Natural killer cell (primary cell): ENCODE measurements at places on chromosomes 3 and 15. TPM values are rescaled to one million over a fixed set of nuclear protein-coding genes. Genes with fewer than 3 reads are reported as not detected.

Gene CCDC39
- total RNA-seq = not detected

Gene CPNE4
- not detected for total RNA-seq

Gene SLC6A11
- total RNA-seq = not detected

- DNase-seq = no peak
- H3K36me3 ChIP-seq = no peaks in the 10 kb centered on the region
- no peaks in the 10 kb centered on the region for H3K27me3 ChIP-seq
- no peak overlapping the region for H3K4me3 ChIP-seq
- peak overlapping the region; percentile 58 for H3K27ac ChIP-seq
Observed at GRCh38 chr3:53748512-53749271, 97.5 kb downstream of the CHDH start.

Gene SH3GL3
- not detected for total RNA-seq

DNA sequence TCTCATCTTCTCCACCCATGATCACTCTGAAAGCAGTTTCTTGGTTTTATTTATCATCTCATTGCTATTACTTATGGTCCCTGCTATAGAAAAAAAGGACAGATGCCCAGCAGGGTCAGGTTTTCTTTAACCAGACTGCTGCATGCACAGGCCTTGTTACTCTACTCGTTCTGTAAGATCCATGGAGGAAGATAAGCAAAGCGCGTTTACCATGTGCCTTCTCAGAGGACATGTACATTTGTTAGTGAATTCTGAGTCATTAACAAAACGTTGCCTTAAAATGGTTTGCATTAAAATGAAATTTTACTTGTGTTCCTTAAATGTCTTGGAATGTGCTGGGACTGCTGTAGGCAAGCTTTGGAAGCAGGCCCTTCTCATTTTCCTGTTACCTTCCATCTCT lies 657.3 kb upstream of the KCNMB2 start:
- H3K4me1 ChIP-seq = no peaks in the 10 kb centered on the region
- H3K4me3 ChIP-seq = no peak overlapping the region
- no peaks in the 10 kb centered on the region for H3K36me3 ChIP-seq
- DNase-seq = no peak
- no peak overlapping the region for H3K27ac ChIP-seq

Gene SLC22A14
- not detected for total RNA-seq

DNA sequence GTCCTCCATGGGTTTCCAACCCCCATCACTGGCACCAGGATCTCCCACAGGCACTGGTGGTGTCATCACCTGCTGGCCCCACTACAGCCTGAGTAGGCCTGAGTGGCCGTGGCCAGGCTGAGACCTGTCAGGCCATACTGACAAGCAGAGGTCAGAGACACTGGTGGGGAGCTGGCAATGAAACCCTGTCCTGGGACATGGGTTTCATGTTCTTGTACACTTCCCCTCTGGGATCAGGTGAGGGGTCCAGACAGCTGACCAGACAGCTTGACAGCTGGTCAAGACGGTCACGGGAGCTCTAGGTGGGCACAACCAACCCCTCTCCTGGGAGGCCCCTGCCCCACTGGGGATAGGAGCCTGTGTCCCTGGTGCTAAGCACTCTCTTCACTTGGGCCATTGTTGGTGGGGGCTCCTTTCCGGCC lies 13.1 kb downstream of the ZBTB47 start:
- no peaks in the 10 kb centered on the region for H3K4me1 ChIP-seq
- H3K36me3 ChIP-seq = no peaks in the 10 kb centered on the region
- H3K27ac ChIP-seq = no peak overlapping the region
- H3K4me3 ChIP-seq = no peak overlapping the region
- DNase-seq = no peak

Gene DPPA2
- not detected for total RNA-seq

DNA sequence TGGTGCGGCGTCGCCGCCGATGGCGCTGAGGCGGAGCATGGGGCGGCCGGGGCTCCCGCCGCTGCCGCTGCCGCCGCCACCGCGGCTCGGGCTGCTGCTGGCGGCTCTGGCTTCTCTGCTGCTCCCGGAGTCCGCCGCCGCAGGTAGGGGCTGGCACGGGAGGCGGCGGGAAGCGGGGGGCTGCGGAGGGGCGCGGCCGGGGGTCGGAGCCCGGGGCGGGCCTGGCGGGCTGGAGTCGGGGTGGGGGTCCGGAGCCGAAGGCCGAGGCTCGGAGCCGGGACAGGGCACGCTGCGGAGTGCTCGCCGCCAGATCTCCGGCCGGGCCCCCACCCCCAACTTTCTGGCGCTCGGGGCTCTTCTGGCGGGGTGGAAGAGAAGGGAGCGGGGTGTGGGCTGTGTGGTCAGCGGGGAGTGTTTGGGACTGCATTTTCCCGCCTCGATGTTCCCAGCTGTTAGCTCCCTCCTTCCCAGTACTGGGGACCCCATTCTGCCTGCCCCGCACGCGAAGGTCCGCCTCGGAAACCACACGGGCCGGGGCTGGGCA lies 299 bp downstream of the TYRO3 start:
- DNase-seq = no peak
- H3K4me1 ChIP-seq = peaks cover 21% of the 10 kb centered on the region
- H3K27me3 ChIP-seq = peaks cover 23% of the 10 kb centered on the region
- no peaks in the 10 kb centered on the region for H3K36me3 ChIP-seq
- no peak overlapping the region for H3K27ac ChIP-seq

Gene NAALADL2
- total RNA-seq = not detected

Gene CLDN11
- not detected for total RNA-seq

Gene SYNPR
- total RNA-seq = not detected

- H3K4me3 ChIP-seq = no peak overlapping the region
- DNase-seq = no peak
- H3K4me1 ChIP-seq = no peaks in the 10 kb centered on the region
- H3K27me3 ChIP-seq = peaks cover 2% of the 10 kb centered on the region
- H3K36me3 ChIP-seq = no peaks in the 10 kb centered on the region
Observed at GRCh38 chr3:49199239-49199899, 28.0 kb downstream of the KLHDC8B start.

Gene CSPG4
- 0.05 TPM for total RNA-seq

- peaks cover 53% of the 10 kb centered on the region for H3K4me1 ChIP-seq
- DNase-seq = no peak
Observed at GRCh38 chr15:75693501-75694240, 19.0 kb downstream of the CSPG4 start.

DNA sequence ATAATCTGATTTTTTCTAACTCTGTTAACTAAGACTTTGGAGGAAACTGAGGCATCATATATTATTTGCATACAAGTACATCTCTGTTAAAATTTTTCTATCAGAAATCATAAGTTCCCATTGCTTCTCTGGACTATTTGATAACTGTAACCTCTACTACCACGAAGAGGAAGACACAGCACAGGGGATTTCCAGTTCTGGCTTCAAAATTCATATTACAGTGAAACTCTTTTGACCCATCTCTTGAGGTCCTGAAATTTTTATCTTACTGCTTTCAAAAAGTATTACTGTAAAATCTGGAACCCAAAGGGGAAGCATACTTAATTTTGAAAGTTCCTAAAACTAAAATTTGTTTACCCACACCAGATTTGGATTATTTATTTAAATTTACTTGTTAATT lies 4.2 kb downstream of the PLSCR1 start:
- H3K27ac ChIP-seq = no peak overlapping the region
- no peaks in the 10 kb centered on the region for H3K36me3 ChIP-seq
- H3K27me3 ChIP-seq = no peaks in the 10 kb centered on the region
- no peak overlapping the region for H3K4me3 ChIP-seq
- DNase-seq = peak; percentile 13
- peaks cover 16% of the 10 kb centered on the region for H3K4me1 ChIP-seq

DNA sequence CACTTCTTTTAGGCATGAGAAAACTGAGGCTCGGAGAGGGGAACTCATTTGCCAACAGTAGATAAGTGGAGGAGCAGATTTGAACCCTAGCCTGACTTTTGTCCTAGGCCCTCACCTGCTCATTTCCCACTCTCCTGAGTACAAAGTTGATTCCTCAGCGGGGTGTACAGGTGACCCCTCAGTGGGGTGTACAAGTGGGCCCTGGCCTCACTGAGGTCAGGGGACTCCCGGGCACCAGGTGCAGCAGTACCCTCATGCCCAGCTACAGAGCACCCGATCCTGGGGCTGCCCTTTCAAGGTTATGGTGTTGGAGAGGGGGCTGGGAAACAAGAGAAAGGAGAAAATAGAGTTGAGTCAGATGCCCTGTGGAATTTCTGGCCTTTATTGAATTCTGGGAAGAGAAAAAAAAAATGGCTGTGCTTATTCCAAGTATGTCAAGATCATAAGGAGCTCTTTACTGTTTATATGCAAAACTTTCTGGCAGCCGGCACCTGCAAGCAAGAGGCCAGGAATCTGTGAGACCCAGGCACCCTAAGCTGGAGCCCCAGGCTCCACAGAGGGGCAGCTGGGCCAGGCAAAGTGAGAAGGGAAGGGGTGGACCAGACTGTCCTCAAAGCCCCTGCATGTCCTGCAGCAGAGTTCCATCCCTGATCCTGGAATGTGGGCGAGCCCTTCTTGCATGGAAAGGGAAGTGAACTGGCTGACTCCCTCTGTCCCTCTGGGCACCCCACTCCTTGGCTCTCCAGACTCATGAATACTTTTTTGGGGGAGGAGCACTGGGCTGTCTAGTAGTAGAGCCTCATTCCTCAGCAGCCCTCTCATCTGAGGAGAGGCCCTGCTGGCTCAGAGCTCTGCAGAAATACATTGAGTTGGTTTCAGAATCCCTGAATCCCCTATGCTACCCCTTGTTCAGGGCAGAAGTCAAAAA lies 43.1 kb downstream of the AMOTL2 start:
- no peak overlapping the region for H3K27ac ChIP-seq
- H3K4me3 ChIP-seq = no peak overlapping the region
- H3K4me1 ChIP-seq = no peaks in the 10 kb centered on the region
- H3K27me3 ChIP-seq = no peaks in the 10 kb centered on the region

DNA sequence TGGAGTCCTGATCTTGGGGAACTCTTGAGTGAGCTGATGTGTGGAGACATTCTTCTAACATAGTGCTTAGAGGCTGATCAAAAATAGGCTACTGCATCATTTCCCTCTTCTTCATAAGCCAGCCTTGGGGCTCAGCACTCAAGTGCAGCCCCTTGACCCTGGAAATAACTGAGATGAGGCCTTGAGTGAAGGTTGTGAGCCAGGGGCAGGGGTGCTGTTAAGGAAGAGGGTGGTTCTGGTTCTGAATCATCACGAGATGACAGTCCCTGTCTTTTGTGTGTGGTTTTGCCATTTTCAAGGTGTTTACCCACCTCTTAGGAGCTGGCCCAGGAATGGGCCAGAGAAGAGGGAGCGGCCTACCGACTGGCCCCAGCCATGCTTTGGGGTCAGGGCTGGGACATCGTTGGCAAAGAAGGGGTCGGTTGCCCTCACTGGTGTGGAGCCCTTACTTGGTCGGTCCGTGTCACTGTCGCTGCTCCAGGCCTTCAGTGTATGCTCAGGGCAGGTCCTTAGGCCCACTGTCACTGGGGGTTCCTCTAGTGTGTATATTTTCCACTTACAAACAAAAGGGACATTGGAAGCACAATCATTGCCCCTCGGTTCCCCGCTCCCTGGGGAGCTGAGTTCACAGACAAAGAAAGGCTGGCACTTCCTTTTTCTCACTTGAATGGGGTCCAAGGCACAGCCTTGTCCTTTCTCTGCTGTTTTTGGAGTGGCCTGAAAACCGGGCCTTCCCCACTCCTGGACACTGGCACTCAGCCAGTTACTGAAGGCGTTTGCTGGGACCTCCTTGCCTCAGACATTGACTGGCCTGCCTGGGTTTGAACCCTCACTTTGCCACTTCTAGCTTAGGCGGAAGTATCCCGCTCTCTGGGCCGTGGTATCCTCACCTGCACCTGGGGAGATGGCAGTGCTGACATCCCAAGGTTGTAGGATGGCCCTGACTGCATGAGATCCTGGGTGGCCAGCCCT lies 46.6 kb downstream of the SLC6A6 start:
- no peak overlapping the region for H3K27ac ChIP-seq
- no peak overlapping the region for H3K4me3 ChIP-seq
- no peaks in the 10 kb centered on the region for H3K27me3 ChIP-seq
- peaks cover 55% of the 10 kb centered on the region for H3K36me3 ChIP-seq
- no peak for DNase-seq
- H3K4me1 ChIP-seq = no peaks in the 10 kb centered on the region

- H3K27me3 ChIP-seq = peaks cover 3% of the 10 kb centered on the region
- H3K36me3 ChIP-seq = no peaks in the 10 kb centered on the region
- no peak overlapping the region for H3K27ac ChIP-seq
- peaks cover 3% of the 10 kb centered on the region for H3K4me1 ChIP-seq
- no peak for DNase-seq
Observed at GRCh38 chr3:184471439-184471838, 90.1 kb upstream of the EPHB3 start.

DNA sequence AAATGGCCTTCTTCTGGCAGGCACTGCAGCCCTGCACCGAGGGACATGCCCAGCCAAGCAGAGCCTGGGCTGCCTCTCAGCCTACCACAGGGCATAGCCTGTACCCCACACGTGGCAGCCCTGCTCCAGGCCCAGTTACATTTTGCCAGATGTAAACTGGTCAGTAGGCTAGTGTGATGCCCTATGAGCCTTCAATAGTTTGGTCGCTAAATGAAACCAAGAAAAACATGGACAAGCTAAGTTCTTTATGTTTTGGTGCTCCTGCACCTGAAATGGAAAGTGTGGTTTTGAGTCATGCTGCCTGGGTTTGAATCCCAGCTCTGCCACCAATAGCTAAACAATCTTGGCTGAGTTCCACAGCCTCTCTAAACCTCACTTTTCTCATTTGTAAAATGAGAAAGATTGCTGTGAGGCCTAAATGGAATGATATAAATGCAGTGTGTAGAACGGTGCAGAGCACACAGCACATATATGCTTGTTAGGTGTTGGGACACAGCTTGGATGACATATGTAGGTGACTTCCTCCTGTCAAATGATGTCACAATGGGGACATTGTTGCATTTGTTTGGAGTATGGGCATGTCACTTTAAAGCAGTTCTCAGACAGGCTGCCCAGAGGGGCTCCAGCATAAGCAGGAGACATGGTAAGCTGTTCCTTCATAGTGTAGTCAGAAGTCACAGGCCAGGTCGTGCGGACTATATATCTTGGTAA lies 57.4 kb downstream of the ZBTB38 start:
- H3K4me1 ChIP-seq = peaks cover 6% of the 10 kb centered on the region
- H3K27ac ChIP-seq = no peak overlapping the region
- H3K4me3 ChIP-seq = no peak overlapping the region
- DNase-seq = peak; percentile 19

DNA sequence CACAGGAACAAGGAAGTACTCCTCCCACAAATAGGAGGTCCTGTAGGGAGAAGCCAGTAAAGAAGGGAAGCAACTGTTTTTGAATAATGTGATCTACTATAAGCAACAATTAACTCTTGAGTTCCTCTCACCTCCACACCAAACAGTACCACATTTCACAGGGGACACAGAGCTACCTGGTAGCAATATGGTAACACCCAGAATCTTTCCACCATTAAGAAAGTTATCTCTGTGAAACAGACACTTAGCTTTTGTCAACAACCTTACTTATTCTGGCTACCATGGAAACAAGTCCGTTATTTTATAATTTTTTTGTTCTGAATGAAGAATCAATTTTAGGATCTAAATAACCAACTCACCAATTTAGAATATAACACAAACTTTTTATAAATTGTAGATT lies 49.5 kb downstream of the TBL1XR1 start:
- H3K4me1 ChIP-seq = peaks cover 28% of the 10 kb centered on the region
- no peak overlapping the region for H3K27ac ChIP-seq
- no peaks in the 10 kb centered on the region for H3K27me3 ChIP-seq
- H3K4me3 ChIP-seq = no peak overlapping the region
- H3K36me3 ChIP-seq = no peaks in the 10 kb centered on the region

Gene AGTR1
- not detected for total RNA-seq
